ENCODE measurements at places on chromosomes 1 and 21.

GRCh38 chr1:54364995-54365394 lies 41.2 kb downstream of the SSBP3 start:
- DNase-seq: no peak

- DNase-seq: no peak
These were observed 233.9 kb downstream of the DISC1 start for GRCh38 chr1:231860221-231861088.

DNA sequence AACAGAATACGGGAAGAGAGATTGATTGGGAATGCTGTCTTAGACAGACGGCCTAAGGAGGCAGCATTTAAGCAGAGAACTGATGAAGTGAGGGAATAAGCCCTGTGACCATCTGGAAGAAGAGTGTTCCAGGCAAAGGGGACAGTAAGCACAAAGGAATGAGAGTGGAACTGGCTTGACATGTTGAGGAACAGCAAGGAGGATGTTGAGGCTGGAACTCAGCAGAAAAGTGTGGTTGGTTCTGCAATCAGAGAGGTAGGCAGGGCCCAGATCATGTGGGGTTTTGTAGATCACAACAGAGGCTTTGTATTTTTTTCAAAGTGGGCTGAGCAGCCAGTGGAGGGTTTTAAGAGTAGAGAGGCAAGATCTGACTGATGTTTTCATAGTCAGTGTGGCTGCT lies 157.4 kb downstream of the DNM3 start:
- no peak for DNase-seq

GRCh38 chr1:22287273-22287672 lies 144.4 kb upstream of the WNT4 start:
- DNase-seq: no peak

- DNase-seq: no peak
These were observed 119.2 kb downstream of the ZNF644 start for GRCh38 chr1:90902672-90903071.

- DNase-seq: no peak
These were observed 122.2 kb upstream of the RAB4A start for GRCh38 chr1:229148743-229149142.

DNA sequence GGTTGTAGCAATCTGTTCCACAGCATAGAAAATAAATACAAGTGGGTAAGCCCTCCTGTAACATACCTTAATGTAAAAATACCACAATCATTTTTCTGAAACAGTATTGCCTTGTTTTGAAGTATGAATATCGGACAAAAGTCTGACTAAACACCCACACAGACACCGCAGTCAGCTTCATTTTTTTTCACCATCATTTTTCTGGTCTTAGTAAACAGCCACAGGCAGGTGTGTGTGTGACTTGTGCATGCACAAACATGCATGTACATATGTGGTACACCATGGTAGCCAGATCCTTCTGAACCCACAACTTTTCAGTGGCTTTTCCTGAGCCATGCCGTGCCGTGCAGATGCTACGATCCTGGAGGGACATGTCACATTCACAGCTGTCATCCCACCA lies 261.7 kb downstream of the PCP4 start:
- DNase-seq: no peak

GRCh38 chr1:84619383-84620102 lies 45.3 kb upstream of the CTBS start:
- DNase-seq: no peak

GRCh38 chr1:199701726-199702125 lies 325.8 kb upstream of the NR5A2 start:
- no peak for DNase-seq

- no peak for DNase-seq
These were observed 2.7 kb upstream of the CNN3 start for GRCh38 chr1:94929351-94930217.

GRCh38 chr1:200659269-200659668 lies 10.4 kb downstream of the DDX59 start:
- no peak for DNase-seq

GRCh38 chr1:244248426-244248825 lies 197.3 kb downstream of the ZBTB18 start:
- no peak for DNase-seq

DNA sequence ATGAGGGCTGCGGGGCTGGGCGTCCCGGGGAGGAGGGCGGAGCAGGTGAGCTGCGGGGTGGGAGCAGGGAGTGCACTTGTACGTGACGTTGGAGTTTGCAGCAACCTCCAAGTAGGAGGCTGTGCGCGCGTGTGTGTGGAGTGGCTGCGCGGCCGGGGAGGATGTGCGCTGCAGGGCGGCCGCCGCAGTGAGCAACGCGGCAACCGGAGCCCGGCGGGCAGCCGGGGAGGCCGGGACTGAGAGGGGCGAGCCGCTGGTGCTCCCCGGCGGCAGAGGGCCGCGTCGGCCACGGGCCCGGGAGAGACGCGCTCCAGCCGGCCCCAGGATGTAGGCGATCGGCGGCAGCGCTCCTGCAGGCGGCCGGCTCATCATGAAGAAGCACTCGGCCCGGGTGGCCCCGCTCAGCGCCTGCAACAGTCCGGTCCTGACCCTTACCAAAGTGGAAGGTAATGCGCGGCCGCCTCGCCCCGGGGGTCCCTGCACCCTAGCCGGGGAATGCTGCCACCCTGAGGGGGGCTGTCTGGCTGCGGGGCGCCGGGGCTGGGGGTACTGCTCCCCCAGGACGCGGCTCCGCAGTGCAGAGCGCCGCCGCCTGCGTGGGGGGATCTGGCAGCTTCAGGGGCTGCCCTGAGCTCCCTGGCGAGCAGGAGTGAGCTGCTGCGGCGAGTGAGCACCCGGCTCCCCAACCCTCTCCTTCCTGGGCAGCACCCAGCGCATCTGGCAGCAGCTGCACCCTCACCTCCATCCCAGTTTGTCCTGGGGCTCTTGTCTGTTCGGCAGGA lies 158.9 kb upstream of the COA6 start:
- DNase-seq: no peak

GRCh38 chr1:42210421-42211133 lies 46.0 kb upstream of the GUCA2A start:
- no peak for DNase-seq

- DNase-seq: no peak
These were observed 51.1 kb upstream of the CTTNBP2NL start for GRCh38 chr1:112344754-112345423.

- DNase-seq: no peak
These were observed 2.7 kb upstream of the PRKACB start for GRCh38 chr1:84141182-84142003.

- no peak for DNase-seq
These were observed 6.5 kb downstream of the RNF11 start for GRCh38 chr1:51242546-51242945.

DNA sequence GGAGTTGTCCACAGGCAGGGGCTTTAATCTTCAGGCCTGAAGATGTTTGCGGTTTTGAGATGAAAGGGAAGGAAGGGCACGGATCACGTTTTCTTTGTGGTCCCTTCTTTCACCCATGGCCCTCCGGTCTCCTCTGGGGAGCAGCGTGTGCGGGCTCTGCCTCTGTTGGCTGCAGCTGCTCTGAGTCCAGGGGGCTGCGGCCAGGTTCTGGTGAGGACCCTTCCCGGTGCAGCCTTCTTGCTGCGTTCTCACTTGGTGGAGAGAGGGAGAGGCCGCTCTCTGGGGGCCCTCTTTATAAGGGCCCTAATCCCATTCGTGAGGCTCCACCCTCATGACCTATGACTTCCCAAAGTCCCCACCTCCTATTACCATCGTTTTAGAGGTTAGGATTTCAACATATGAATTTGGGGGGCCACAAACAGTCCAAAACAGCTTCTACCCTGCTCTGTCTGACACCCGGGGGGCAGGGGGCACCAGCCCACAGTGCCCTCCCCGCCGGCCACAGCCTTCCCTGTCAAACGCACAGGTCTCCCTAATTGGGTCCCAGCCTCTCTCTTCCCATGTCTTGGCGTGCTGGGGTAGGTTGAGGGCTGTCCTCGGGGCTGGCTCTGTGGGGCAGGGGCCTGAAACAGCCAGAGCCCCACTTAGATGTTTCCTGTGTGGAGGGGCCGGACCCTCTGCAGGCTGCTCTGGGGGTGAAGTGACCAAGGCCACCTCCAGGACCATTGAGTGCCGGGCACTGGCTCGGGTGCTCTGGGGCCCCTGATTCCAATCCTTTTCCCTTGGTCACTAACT lies 100.1 kb upstream of the C1orf174 start:
- DNase-seq: no peak

DNA sequence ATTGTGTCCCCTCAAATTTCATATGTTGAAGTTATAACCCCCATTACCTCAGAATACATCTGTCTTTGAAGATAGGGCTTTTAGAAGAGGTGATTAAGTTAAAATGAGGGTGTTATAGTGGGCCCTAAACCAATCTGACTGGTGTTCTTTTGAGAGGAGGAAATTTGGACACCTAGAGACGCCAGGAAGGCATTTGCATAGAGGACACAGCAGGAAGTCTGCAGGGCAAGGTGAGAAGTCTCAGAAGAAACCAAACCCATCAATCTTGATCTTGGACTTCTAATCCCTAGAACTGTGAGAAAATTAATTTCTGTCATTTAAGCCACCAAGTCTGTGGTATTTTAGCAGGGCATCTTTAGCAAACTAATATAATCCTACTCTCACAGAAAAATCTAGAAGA lies 13.0 kb downstream of the GOLPH3L start:
- DNase-seq: peak; percentile 24

DNA sequence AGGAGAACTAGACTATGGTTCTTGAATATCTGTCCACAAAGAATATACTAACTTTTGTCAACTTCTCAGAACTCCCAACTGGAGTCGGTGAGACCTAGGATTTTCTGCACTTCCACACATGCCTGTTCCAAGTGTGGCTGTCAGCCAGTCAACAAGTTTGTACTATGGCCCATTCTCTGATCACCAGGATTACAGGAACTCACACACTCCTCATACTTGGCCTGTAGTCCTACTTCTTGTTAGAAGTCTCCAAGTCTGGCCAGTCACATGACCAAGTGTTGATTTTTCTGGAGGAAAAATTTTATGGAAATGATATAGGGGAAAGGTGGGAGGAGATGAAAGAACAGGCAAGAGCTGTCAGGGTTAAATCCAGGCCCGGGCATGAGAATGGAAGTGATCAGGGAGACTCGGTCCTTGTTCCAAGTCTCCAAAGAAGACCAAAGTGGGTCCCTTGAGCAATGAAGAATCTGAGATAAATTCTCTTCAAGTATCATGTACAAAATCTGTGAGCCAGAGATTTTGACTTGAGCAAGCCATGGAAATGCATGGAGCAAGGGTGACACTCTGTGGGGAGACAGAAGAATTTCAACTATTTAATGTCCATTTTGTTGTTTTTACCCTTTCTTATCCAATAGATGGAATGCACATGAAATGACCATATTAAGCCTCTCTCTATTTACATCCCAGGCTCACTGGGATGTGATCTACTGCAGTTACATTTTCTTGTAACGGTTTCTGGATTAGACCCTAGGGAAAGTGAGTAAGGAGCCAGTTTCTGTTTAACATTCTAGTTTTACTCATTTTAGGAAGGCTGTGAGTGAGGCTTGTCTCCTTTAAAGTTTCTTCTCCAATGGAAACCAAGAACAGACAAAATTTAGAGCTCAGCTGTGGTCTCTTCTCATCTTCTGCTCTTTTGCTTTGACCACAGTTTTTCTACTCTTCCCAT lies 320.9 kb downstream of the ASTN1 start:
- DNase-seq: no peak

GRCh38 chr1:84403347-84403746 lies 5.1 kb downstream of the DNASE2B start:
- DNase-seq: no peak

DNA sequence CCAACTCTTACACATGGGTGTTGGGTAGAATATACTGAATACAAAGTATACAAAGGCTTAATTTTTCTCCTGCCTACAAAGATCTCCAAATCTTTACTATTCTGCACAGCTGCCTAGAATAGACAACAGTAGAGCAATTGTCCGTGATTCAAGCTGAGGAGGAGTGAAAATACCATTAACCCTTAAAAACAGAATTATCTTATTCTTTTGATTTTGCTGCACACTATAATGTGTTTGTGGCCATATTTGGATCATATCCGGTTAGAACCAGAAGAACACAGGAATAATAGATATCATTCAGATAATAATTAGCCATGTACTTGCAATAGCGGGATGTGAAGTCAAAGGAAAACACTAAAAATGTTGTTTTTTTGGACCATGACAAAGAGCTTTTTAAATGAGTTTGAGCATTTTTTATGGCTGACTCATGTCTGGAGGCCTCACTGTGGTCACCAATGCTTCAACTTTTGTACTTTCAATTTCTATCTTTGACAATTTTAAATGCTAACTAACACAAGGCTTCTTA lies 197.6 kb upstream of the FOXD3 start:
- DNase-seq: no peak

- no peak for DNase-seq
These were observed 16.2 kb downstream of the C1orf216 start for GRCh38 chr1:35702508-35702907.

DNA sequence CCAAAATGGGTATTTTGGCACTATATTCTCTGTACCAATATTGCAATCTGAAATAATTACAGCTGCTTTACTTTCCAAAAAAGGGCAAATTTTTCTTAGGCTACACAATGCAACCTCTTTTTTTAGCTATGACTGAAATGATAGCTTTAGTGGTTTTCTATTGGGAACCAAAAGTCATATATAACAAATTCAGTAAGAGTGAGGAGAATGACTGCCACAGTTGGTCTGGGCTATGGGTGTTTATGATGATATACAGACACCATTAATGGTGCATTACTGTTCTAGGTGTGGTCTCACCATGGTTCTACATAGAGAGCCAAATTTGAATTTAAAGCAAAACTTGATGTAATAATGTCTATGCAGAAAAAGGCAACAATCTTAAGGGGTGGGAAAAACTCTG lies 72.3 kb upstream of the PTBP2 start:
- no peak for DNase-seq

DNA sequence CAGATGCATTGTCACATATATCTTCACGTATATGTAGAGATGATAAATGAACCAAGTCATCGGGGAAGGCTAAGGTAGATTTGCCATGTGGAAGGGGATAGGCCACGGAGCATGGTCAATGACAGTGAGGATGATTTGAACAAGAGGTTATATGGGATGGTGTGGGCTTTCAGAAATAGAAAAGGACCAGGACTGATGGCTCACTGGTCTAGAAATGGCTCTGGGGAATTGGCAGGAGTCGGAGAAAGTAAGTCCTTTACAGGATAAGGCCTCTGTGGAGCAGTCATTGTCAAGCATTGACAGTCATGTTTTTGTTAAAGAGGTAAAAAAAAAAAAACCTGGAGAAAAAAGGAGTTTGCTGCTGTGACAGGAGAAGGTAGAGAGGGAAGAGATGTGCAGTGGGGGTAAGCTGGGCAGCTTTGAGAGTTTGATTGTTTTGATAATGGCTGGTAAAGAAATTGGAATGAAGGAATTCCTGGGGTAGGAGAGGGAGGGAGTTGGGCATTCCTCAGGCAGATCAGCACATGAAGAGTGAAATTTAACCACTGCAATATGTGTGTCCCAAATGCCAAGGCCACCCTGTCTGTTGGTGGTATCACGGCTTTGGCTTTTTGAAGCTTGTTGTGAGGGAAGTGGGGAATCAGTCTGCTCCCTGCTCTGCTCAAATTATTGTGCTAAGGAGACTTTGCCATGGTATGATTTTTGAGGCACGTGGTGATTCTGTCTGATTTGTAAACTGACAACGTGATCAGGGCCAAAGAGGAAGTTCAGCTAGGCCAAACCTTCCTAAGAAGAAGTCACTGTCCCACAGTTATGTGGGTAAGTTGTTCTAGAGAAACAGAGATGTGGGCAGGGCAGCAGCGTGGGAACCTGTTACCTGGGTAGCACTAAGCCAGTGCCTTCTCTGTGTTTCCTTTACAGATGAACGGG lies 26.0 kb downstream of the MACF1 start:
- peak; percentile 77 for DNase-seq
